ENCODE measurements at places on chromosomes 4 and X.
A peak's percentile ranks its signal among the peaks of the same experiment; 100 is the strongest.

GRCh38 chr4:146310319-146311021, 96.1 kb downstream of the REELD1 start:
- no peaks in the 10 kb centered on the region for H3K27me3 ChIP-seq
- H3K4me1 ChIP-seq, result peaks cover 4% of the 10 kb centered on the region
- peaks cover 2% of the 10 kb centered on the region for H3K36me3 ChIP-seq
- no peak overlapping the region for H3K27ac ChIP-seq
- no peak overlapping the region for H3K4me3 ChIP-seq

GRCh38 chr4:185892165-185892564, 80.2 kb upstream of the SORBS2 start:
- H3K4me1 ChIP-seq, result peaks cover 4% of the 10 kb centered on the region
- H3K4me3 ChIP-seq, result no peak overlapping the region
- H3K36me3 ChIP-seq, result no peaks in the 10 kb centered on the region
- DNase-seq, result no peak

DNA sequence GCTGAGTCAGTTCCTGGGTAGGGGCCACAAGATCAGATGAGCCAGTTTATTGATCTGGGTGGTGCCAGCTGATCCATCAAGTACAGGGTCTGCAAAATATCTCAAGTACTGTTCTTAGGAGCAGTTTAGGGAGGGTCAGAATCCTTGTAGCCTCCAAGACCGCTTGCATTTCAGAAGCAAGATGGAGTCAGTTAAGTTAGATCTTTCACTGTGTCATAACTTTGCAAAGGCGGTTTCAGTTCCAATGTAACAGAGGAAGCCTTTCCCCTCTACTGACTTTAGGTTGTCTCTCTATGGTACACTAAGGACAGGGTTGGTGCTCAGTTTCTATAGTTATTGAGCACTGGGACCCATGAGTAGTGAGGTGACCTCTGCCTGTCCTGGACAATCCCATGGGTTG, 127.3 kb upstream of the WDR1 start:
- H3K27me3 ChIP-seq, result peaks cover 9% of the 10 kb centered on the region
- DNase-seq, result no peak
- H3K27ac ChIP-seq, result no peak overlapping the region
- H3K4me3 ChIP-seq, result no peak overlapping the region
- no peaks in the 10 kb centered on the region for H3K36me3 ChIP-seq

DNA sequence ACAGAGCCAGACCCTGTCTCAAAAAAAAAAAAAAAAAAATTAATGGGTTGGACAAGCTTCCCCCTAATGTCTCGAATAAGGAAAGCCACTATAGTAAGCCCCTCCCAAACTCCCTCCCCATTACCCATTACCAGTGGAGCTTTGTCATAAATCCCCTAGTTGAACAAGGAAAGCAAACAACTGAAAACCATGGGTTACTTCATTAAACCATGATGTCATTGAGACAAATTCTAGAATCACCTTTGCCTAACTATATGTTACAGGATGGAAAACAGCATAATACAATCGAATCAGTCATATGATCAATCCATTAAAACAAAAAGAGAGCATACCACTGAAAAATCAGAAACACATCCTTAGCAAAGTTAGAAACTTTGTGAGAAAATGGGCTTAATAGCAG, 8.2 kb downstream of the ARAP2 start:
- H3K36me3 ChIP-seq, result peaks cover 12% of the 10 kb centered on the region
- no peaks in the 10 kb centered on the region for H3K27me3 ChIP-seq
- no peak overlapping the region for H3K27ac ChIP-seq
- H3K4me3 ChIP-seq, result no peak overlapping the region
- DNase-seq, result no peak

- H3K4me3 ChIP-seq, result no peak overlapping the region
- H3K36me3 ChIP-seq, result peaks cover 2% of the 10 kb centered on the region
- DNase-seq, result no peak
- no peaks in the 10 kb centered on the region for H3K4me1 ChIP-seq
- H3K27ac ChIP-seq, result no peak overlapping the region
- peaks cover 15% of the 10 kb centered on the region for H3K27me3 ChIP-seq
Observed at GRCh38 chr4:94978904-94979303, 221.1 kb downstream of the BMPR1B start.

GRCh38 chr4:186172546-186172945, 18.8 kb upstream of the CYP4V2 start:
- peaks cover 6% of the 10 kb centered on the region for H3K36me3 ChIP-seq
- H3K27me3 ChIP-seq, result peaks cover 8% of the 10 kb centered on the region
- no peak overlapping the region for H3K4me3 ChIP-seq
- no peak overlapping the region for H3K27ac ChIP-seq
- no peak for DNase-seq

GRCh38 chrX:135389243-135389642, 32.5 kb upstream of the SMIM10L2A start:
- no peak overlapping the region for H3K27ac ChIP-seq
- DNase-seq, result no peak
- no peaks in the 10 kb centered on the region for H3K36me3 ChIP-seq

DNA sequence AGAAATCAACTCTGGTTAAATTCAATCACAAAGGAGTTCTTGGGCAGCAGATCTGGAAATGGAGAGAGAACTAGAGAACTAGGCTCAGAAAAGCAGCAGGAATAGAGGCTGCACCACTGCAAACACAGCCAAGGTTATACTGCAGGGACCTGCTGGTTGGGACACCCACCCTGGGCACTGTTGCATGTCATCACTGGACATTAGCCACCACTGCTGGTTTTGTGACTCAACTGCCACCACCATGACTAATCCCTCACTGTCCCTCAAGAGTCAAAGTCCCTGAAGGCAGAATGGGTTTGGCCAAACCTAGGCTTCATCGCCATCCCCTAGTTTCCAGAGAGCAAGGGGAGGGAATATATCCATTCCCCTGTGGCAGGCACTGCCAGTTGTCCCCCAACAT, 38.1 kb upstream of the IRAK1 start:
- no peaks in the 10 kb centered on the region for H3K27me3 ChIP-seq
- peaks cover 44% of the 10 kb centered on the region for H3K4me1 ChIP-seq
- peak overlapping the region; percentile 86 for H3K27ac ChIP-seq
- no peak for DNase-seq
- peak overlapping the region; percentile 41 for H3K4me3 ChIP-seq
- H3K36me3 ChIP-seq, result peaks cover 3% of the 10 kb centered on the region

- H3K4me3 ChIP-seq, result no peak overlapping the region
- no peak for DNase-seq
- H3K27ac ChIP-seq, result no peak overlapping the region
- H3K36me3 ChIP-seq, result no peaks in the 10 kb centered on the region
- peaks cover 3% of the 10 kb centered on the region for H3K4me1 ChIP-seq
- no peaks in the 10 kb centered on the region for H3K27me3 ChIP-seq
Observed at GRCh38 chr4:139227729-139228404, 50.8 kb upstream of the ELF2 start.
